ENCODE measurements at places on chromosomes 1 and 21. TPM values are rescaled to one million over a fixed set of nuclear protein-coding genes. Genes with fewer than 3 reads are reported as not detected.

The CA14 gene
- total RNA-seq: not detected

The LCK gene
- not detected for total RNA-seq

The SAMD11 gene
- 23.8 TPM for total RNA-seq

The CHRM3 gene
- not detected for total RNA-seq

The STUM gene
- total RNA-seq: not detected

The CACNA1S gene
- total RNA-seq: not detected
